ENCODE measurements at places on chromosomes 13 and 19.

GRCh38 chr13:44135566-44135965, 238.1 kb upstream of the SERP2 start:
- DNase-seq: no peak

- DNase-seq: no peak
Observed at GRCh38 chr13:81199956-81200355, 859.0 kb upstream of the SPRY2 start.

- peak; percentile 48 for DNase-seq
Observed at GRCh38 chr19:14003251-14004055, 2.7 kb downstream of the RFX1 start.

- DNase-seq: peak; percentile 88
Observed at GRCh38 chr19:10808937-10809649, 26.9 kb downstream of the TMED1 start.

DNA sequence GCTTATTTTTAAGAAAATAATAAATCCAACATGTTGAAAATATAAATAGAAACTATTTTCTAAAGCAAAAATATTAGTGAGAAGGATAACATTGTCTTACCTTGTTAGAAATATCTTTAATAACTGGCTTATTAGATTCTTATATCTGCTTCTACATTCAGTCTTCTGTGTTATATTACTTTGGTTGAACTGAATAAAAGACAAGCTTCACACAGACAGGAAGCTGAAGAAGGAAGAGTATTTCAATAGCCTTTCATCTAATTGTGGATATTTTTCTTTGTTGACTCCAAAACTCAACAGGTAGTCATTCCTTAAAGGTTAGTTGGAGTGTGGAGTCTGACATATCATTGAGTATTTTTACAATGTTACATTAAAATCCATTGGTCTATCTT, 10.9 kb downstream of the SETDB2 start:
- DNase-seq: no peak

DNA sequence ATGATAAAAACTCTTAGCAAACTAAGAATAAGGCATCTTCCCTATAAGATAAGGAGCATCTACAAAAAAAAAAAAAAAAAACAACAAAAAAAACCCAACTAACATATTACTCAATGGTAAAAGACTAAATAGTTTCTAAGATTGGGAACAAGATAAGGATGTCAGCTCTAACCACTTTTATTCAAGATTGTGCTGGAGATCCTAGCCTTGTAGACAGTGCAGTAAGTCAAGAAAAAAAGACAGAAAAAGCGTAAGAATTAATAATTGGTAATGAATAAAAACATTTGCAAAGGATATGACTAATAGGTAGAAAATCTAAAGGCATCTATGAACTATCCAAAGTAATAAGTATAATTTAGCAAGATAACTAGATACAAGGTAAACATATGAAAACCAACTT, 33.0 kb downstream of the ZIC2 start:
- DNase-seq: no peak

DNA sequence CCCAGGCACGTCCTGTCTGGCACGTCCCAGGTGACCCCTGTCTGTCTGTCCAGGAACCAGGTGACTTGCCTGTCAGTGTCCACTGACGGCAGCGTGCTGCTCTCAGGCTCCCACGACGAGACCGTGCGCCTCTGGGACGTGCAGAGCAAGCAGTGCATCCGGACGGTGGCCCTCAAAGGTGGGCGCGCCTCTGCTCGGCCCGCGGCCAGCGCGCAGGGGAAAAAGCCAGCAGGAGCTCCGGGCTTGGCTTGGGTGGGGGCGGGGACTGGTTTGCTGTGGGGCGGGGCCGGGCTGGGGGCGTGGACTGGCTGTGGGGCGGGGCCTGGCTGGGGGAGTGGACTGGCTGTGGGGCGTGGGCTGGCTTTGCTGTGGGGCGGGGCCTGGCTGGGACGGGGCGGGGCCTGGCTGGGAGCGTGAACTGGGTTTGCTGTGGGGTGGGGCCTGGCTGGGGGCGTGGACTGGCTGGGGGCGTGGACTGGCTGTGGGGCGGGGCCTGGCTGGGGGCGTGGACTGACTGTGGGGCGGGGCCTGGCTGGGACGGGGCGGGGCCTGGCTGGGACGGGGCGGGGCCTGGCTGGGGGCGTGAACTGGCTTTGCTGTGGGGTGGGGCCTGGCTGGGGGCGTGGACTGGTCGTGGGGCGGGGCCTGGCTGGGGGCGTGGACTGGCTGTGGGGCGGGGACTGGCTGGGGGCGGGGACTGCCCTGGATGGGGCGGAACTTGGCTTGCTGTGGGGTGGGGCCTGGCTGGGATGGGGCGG, 7.2 kb downstream of the WDR18 start:
- peak; percentile 79 for DNase-seq

- DNase-seq: no peak
Observed at GRCh38 chr13:42007844-42008243, 40.6 kb upstream of the DGKH start.

DNA sequence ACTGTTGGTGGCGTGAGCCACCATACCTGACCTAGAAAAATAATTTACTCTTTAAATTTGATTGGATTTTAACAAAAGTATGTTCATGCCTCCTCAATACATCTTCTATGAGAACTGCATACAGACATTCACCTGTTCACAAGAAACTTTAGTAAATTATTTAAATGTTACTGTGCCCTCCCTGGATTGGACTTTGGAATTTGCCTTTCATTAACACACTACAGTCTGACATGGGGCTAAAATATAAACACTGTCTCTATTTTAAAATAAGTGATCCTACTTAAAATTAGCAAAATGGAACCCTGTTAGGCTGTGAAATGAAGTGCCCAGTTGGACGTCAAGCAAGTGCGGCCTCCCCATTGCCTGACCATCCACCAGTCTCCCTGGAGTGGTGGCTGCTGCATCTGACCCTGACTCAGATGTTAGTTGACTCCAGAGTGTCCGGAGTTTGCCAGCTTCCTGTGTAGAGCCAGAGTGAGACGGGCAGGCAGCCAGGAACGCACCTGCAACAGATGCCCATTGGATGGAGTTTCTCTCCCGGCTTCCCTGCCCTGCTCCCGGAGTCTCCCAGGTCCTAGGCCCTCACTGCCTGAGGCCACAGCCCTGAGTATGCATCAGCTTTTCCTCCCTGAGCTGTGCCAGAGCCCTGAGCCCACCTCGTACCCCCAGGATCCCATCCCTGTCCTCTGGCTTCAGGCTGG, 45.9 kb upstream of the ATP11A start:
- DNase-seq: no peak

- no peak for DNase-seq
Observed at GRCh38 chr19:485583-486236, 10.6 kb upstream of the MADCAM1 start.

DNA sequence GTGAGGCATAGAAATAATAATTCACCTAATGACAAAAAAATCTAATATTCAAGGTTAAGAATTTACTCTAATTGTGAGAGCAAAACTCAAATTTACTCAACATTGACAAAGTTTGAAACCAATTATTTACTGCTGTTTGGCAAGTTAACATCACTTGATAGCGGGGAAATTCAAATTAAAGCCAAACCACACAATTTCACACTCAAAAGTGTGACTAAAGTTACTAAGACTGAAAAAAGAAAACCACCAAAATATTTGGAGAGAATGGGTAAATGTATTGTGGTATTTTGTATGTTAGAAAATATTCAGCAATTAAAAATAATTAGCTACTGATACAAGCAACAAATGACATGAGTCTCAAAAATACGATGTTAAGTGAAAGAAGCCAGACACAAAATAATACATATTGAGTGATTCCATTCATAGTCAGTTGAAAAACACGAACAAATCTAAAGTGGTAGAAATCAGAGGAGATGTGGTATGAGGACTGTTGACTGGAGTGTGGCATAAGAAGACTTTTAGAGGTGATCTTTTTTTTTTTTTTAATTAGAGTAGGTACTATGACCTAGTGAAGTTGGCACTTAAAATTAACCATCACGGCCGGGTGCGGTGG, 541.4 kb upstream of the ATXN8OS start:
- DNase-seq: no peak

DNA sequence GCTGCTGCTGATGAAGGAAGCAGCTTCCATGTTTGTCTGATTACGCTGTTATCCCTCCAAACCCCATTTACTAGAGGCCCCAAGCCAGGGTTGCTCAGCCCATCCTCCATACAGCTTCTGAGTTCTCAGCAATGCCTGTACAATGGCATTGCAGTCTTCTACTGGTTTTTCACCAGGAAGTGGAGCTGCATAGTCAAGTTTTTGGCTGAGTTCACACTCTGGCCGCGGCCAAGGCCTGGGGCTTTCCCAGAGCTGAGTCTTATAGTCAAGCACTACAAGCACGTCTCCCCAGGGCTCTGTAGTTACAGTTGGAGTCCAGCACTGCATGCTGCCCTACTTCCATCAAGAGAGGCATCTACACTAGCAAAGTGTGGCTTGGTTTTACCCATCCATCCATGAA, 182.5 kb downstream of the POU4F1 start:
- DNase-seq: no peak

DNA sequence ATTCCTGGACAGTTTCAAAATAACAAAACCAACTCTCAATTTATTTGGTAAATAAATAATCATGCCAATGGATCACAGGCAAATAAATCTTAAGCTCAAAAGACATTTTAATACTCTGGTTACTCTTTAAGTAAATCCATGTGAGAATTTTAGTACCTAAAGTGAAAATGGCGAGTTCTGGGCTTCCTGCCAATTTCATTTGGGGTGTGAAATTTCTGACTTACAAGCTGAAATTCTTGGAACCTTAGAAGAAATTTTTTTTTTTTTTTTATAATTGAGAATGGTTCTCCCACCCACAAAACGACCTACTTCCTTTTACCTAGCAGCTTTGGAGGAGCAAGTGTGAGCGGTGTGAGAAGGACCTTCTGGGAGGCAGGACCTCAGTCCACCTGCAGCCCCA, 354.5 kb upstream of the NBEA start:
- DNase-seq: no peak

DNA sequence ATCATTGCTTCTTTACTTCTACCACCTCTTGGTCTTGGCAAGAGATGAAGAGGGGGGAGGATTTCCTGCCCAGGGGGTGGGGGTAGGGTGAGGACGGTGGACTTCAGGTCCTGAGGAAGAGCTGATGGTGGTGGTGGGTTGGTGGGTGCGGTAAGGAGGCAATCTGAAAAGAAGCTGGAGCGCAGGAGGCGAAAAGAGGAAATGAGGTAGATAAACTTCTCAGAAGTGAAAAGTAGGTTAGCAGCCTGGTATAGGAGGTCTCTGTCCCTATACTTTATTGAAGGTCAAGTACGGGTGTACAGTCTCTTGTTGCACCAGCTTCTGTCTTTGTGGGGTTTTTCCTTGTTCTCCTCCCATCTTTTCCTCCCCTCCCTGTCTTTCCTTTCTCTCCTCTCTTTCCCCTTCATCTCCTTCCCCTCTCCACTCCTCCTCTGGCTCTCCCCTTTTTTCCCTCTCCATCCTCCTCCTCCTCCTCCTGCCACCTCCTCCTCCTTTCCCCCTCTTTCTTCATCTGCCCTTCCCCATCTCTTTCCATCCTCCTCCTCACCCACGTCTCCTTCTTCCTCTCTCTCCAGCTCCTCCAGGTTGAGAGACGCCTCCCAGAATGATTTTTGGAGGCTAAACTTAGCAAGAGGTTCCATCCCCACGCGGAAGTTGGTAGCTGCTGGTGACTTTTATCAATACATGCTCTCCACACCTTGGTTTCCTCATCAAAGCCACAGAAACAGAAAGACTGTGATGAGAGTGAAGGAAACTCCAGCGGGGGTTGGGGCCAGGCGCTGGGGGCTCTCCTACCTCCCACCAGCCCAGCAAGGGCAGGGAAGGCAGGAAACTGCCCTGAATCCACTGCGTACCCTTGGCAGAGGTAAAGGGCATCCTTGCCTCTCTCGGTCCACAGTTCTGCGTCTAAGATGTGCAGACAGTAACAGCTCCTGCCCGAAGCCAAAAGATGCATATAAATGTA, 15.3 kb downstream of the TNFSF14 start:
- DNase-seq: peak; percentile 87

DNA sequence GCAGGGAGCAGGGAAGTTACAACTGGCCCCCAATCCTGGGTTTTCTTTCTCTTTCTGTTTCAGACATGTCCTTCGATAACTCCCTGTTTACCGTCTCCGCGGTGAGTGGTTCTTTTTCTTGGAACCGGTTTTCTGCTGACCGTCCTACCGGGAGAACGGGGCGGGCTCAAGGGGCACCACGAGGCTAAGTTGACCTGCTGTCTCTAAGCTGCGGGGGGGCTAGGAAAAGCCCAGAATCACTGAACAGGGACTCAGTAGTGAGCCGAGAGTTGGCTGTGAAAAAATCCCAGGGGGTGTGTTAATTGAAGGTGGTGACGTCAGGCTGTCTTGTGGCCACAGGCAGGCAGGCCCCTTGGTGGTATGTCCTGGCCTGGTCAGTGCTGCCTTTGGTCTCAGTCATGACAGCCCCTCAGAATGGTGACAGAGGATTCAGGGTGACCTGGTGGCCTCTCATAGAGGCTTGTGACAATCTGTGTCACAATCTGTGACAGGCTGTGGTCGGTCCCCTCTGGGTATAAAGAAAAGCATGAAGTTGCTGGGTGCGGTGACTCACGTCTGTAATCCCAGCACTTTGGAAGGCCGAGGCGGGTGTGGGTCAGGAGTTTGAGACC, 8.1 kb upstream of the CARM1 start:
- no peak for DNase-seq

- no peak for DNase-seq
Observed at GRCh38 chr19:49339301-49340068, 4.3 kb downstream of the CD37 start.

- no peak for DNase-seq
Observed at GRCh38 chr19:49366110-49366509, 2.4 kb downstream of the DKKL1 start.

DNA sequence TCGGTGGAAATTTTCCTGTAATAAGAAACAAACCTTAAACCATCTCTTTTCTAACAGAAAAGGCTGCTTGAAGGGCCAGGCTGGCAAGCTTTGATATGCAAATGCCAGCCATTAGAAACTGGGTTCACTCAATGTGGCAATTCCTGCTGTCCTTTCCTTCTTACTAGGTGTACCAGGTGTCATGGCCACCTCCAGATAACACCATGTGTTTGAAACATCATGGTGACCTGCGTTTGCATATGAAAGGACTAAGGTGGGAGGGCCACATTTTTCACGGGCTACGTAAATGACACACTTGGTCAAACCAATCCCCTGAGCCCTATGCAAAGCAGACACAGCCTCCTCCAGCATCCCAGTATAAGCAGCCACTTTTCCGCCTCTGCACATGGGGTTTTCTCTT, 789.1 kb upstream of the SLITRK5 start:
- DNase-seq: no peak

All from activated CD4-positive, alpha-beta T cell treated with anti-CD3 and anti-CD28 coated beads, Interleukin-10, Interleukin-2, amounts not matched to agents 100 ng/mL and 50 ng/mL, durations not matched to agents 16 hours and 8 hours (primary cell).